CD4-positive, alpha-beta T cell treated with Interleukin-6 for 4 hours (primary cell): ENCODE measurements at places on chromosomes 1 and 21.
A peak's percentile ranks its signal among the peaks of the same experiment; 100 is the strongest.

DNA sequence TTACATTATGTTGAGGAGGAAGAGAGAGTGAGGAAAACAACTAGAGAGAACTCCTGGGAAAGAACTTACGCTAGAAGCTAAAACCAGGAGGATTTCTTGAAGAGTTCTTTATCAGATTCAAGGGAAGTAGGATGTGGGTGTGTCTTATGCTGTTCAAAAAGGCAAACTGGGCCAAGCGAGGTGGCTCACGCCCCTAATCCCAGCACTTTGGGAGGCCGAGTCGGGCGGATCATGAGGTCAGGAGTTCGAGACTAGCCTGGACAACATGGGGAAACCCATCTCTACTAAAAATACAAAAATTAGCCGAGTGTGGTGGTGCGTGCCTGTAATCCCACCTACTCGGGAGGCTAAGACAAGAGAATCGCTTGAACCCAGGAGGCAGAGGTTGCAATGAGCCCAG, 23.1 kb downstream of the SMG7 start:
- no peak for DNase-seq

DNA sequence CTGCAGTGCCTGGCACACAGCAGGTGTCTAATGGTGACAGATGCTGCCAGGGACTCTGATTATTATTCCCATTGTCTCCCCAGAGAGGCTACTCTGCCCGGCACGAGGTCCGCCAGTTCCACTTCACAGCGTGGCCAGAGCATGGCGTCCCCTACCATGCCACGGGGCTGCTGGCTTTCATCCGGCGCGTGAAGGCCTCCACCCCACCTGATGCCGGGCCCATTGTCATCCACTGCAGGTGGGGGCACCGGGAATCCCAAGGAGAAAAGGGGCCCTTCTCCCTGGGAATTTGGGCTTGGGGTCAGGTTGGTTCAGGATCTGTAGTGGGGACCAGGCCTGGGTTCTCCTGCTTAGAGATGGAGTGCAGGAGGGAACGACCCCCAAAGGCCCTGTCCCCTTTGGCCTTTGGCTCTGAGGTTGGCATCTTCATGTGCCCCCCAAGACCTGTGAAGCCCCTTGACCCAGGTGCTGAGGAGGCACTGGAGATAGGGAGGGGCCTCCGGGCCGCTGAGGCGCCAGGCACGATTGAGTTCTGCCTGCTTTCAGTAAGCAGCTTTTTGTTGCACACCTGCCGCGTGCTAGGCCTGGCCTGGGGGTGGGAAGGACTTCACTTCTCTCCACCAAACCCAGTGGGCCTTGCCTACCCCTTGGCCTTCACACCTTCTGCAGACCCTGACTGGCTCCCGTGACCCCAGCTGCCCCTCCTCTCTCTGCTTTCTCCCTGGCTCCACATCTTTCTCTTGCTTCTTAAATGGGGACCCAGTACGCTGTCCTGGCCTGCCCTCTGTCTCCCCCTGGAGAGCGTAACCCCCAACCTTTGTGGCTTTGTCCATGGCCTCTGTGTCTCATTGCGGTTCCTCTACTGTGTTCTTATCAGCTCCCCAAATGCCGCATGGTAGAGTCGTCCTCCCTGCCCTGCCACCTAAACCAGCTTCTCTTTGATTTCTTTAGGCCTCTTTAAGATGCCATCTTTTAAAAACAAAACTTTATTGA, 76.4 kb downstream of the PTPRU start:
- no peak for DNase-seq

DNA sequence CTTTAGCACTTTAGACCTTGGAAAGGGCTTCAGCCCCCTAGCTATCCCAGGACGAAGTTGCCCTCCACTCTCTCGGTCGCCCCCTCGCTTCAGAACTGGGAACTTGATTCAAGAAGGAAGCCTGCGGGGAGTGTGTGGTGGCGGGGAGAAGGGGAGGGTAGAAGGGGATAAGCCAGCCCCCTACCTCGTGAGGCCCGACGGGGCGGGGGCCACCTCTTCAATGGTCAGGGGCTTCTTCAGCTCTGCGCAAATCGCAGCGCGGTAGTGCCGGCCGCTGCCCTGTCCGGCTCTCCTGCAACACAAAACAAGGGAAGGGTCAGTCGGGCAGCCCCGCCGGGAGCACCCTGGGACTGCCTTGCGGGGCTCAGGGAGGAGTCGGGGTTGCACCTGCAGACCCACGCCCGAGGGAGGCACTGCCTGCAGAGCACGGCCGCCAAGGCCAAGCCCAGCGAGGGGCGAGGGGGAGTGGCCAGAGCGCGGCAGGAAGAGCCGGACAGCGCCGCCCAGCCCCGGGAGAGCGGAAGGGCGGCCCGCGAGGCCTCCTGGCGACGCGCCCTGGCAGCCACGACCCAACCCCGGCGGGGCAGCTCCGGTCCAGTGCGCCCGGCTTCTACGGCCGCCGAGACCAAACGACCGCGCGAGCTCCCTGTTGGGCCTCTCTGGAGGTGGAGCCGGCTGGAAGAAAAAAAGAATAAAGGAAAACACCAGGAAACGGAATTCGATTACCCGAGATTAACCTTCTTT, 56.2 kb upstream of the RASAL2 start:
- no peak for DNase-seq

- no peak for DNase-seq
Observed at GRCh38 chr1:232743999-232744398, 61.2 kb upstream of the MAP10 start.

DNA sequence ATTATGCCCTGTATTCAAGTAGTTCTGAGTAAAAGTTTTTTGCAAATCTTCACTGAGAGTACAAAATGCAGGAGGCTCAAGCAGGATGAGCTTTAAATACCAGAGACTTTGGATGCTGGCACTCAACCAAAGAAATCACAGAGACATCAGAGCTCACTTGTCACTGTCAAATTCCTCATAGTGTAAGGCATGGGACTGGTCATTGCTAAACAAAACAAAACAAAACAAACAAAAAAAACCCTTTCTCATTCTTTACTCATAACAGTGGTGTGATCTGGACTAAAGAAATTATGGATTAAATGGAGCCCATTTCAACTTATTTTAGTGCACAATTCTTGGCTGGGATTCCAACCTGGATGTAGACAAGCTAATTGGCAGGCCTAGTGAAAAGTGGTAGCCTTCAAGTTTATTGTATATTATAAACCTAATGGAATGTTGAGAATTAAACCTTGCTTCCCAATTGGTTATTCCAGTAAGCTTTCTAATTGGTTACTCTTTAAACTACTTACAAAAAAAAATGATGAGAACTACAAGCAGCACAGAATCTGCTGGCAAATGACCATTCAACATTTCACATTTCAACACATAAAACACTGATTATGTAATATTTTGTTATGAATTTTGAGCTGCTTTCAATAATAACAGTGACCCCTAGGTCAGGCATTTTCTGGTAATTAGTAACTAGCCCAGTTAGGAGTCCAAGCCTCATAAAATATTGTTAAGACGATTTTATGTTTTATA, 30.6 kb upstream of the NEK7 start:
- no peak for DNase-seq

- no peak for DNase-seq
Observed at GRCh38 chr1:219350172-219350931, 176.7 kb downstream of the LYPLAL1 start.

GRCh38 chr1:72366466-72366865, 84.1 kb upstream of the NEGR1 start:
- no peak for DNase-seq

GRCh38 chr21:34520764-34521508, 8.9 kb upstream of the KCNE1 start:
- DNase-seq: no peak

DNA sequence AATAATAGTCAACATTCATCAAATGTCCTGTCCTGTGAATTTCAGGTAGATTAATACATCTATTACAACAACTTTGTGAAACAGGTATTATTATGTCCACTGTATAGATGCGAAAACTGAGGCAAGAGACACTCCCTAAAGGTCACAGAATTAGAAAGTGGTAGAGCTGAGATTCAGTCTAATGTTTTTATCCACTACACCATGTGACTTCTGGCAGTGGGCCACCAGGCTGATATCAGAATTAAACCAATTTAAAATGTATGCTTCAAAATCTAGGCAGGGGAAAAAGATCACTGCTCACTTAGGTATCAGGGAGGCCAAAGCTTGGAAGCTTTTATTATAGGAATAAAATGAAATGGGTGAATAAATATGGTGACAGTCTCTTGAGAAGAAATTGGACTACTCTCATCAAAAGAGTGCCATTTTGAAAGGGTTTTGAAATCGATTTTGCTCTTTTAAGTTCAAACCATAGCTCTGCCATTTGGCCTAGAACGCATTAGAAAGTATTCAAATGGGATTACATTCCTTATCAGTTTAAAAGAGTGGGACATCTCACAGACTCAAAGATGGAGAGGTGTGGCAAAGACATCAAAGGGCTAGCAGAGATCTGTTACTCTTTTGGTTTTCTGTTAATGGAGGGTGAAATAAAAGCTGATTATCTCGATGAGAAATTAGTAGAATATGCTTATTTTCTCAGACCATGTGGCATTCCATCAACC, 1.9 kb downstream of the DDAH1 start:
- no peak for DNase-seq

GRCh38 chr1:157540160-157540748, 12.1 kb downstream of the FCRL5 start:
- DNase-seq: no peak

DNA sequence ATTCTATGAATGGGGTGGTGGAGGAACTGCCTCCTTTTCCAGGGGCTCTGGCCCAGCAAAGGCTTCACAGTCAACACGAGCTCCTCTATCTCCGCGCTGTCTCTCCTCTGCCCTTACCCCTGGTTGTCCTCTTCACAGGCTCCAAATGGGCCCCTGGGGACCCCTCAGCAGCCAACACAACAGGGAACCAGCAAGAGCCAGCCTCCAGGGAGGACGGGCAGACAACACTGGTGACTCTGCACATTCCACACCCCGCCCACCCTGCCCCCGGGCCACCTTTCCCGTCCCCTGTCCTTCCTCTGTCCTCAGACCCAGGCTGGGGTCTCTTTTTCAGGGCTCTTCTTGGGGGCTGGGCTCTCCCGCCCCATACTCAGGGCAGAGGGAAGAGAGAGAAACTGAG, 17.5 kb upstream of the ETV3 start:
- DNase-seq: no peak

DNA sequence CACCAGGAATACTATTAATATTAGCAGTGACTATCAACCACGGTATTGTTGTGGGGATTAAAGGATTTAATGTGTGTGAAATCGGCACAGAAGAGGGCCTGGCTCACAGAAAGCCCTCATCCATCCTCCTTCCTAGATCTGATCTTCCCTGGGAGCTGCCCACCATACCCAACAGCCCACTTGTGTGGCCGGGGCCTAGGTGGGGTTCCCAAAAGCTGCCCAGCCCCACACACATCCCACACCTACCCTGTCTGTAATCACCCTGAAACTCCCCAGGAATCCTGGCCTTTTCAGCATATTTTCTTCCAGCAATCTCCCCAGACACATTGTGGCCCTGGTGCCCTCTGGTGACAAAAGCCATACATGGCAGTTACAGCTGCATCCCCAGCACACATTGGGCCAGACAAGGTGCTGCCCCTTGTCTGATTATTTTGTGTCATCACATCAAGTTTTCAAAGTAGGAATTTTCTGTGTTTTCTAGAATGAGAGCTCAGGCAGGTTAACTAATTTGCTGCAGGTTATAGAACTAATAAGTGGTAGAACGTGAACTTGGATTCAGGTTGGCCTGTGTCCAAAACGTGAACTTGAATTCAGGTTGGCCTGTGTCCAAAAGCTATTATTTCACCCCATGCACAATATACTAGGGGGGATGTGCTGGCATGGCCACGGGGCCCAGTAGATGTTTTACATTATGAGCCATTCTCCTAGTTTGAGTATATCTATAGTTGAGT, 5.3 kb upstream of the SLC6A9 start:
- peak; percentile 76 for DNase-seq

GRCh38 chr1:230753191-230753585, 6.0 kb downstream of the CAPN9 start:
- no peak for DNase-seq

GRCh38 chr1:55337801-55338447, 122.8 kb upstream of the USP24 start:
- DNase-seq: no peak

DNA sequence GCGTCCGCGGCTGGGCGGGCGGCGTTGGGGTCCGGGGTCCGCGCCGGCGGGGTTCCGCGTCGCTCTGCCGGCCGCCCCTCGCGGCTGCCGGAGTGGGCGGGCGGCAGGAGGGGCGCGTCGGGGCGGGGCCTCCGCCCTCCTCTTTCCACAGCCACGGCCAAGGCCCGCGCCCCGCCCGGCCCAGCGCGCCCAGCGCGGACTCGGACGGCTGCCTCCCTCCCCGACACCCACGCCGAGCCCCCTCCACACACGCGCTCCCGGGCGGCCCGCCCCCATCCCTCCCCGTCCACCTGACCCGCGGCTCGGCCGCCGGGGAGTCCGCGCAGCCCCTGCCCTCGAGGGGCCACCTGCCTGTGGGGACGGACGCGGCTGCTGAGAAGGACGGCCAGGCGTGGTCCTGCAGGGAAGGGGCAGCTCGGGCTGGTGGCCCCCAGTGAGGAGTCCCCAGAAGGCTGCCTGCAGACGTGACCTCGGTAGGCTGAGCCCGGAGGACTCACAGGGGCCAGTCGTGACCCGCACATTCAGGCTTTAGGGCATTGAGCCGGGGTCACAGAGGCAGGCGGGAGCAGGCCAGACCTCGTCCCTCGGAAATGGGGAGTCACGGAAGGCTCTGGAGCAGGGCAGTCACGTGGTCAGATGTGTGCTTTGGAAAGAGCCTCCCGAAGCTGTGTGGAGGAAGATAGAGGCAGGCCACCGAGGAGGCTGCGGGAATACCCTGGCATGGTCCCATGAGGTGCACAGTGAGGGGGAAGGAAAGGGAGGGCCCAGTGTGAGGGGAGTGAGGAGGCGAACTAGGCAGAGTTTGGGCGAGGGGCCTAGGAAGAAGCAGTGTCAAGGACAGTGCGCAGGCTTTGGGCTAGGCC, at the start of gene COL8A2:
Gene COL8A2, minus strand, starts transcription at position 94 of the 863 bp plus-strand sequence. CDS start 24,980 bp downstream, outside the sequence.
- no peak for DNase-seq

DNA sequence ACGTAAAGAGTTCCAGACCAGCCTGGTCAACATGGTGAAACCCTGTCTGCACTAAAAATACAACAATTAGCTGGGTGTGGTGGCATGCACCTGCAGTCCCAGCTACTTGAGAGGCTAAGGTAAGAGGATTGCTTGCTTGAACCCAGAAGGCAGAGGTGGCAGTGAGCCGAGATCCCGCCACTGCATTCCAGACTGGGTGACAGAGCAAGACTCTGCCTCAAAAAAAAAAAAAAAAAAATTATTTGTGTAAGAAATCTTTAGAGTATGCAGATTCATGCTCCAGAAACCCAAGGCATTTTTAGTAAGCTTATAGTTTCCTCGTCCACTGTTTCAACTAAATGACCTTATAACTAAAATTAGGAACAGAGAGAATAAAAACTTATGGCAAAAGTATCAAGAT, 51.3 kb downstream of the ABL2 start:
- DNase-seq: no peak

GRCh38 chr21:14448784-14449183, 65.8 kb upstream of the HSPA13 start:
- no peak for DNase-seq

GRCh38 chr1:85605484-85606413, 25.2 kb downstream of the CCN1 start:
- no peak for DNase-seq

DNA sequence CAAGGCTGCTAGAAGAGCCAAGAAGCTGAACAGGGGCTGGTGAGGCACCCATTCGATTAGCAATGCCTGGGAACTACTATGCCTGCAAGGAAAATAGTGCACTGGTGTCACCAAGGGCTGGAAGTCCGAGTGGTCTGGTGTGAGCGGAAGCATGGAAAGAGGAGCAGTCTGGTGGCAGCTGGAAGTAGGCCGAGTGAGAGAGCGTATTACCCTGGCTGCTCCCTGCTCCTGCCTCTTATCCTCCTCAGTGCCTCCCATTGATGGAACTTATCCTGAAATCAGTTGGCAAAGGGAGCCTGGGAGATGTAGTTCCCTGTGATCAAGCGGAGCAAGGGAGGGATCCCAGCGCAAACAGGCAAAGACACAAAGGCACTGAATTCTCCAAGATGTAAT, 9.6 kb downstream of the SMAP2 start:
- DNase-seq: no peak
